ENCODE measurements at places on chromosomes 13 and 19.

DNA sequence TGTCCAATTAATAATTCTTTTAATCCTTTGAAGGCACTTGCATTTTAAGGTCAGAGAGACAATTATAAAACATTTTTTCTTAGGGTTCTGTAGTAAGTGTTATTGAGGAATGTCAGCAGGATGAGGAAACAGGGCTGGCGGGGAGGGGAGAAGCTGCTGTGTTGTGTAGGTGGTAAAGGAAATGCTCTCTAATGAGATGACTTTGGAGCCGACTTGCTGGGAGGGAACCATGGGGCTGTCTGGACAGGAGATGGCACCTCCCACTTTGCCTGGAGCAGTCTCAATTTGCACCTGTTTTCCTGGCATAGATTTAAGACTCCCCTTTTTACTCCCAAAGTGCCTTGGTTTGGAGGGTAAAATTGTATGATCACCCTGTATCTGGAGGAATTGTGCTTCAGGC, 230.4 kb downstream of the ATP8A2 start:
- no peak for DNase-seq

DNA sequence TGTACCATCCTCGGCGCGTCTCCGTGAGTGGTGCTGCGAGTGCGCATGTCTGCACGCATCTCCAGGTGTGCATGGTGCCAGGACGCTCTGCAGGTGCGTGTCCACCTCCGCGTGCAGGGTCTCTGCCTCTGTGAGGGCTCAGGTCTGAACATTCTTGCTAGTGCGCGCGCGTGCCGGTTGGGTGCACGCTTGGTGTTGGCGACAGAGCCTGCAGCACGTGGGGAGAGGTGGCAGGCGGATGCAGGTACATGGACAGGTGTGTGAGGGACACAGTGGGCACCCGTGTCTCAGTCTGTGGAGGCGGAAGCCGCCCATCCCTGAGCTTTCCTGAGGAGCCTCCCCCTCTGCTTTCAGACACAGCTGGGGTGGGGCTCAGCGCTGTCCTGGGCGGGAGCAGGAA, 4.9 kb upstream of the OR10H2 start:
- DNase-seq = no peak

DNA sequence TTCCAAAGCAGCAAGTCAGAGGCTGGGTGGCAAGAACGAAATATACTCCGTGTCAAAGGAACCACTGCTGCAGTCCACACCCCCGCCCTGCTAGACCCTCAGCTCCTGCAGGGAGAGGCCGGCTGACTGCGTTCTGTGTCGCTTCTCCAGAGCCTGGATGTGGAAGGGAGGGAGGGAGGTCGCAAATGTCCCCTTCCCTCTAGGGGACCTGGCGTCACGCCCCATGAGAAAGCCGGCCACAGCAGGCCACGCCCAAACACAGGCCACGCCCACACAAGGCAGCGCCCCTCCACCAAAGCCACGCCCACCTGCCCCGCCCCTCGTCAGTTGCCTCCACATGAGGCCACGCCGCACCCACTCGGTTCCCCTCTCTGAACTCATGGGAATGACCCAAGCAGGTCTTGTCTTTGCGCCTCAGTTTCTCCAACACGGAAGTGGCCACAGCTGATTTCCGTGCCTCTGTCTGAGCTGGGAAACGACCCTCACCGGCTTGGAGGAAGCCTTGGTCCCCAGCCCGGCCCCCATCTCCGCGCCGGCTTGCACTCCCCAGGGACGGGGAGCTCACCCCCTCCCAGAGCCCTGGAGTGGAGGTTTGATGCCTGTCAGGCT, 38.4 kb upstream of the TCF3 start:
- no peak for DNase-seq

GRCh38 chr19:4122480-4122879, 1.4 kb downstream of the MAP2K2 start:
- no peak for DNase-seq

DNA sequence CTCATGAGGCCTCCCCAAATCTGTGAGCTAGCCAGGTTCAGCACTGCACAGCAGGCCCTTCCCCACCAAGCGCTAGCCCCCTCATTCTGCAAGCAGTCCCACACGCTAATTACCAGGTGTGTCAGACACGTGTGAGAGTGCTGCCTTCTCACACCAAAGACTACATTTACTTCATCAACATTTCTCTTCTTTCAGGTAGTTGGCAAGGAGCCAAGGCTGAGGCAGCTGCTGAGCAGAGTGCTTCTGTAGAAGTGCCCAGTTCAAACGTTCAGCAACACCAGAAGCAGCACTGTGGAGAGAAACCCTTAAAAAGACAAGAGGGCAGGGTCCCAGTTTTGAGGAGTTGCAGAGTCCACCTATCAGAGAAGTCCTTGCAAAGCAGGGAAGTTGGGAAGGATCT, 6.4 kb downstream of the ZNF773 start:
- DNase-seq = no peak

DNA sequence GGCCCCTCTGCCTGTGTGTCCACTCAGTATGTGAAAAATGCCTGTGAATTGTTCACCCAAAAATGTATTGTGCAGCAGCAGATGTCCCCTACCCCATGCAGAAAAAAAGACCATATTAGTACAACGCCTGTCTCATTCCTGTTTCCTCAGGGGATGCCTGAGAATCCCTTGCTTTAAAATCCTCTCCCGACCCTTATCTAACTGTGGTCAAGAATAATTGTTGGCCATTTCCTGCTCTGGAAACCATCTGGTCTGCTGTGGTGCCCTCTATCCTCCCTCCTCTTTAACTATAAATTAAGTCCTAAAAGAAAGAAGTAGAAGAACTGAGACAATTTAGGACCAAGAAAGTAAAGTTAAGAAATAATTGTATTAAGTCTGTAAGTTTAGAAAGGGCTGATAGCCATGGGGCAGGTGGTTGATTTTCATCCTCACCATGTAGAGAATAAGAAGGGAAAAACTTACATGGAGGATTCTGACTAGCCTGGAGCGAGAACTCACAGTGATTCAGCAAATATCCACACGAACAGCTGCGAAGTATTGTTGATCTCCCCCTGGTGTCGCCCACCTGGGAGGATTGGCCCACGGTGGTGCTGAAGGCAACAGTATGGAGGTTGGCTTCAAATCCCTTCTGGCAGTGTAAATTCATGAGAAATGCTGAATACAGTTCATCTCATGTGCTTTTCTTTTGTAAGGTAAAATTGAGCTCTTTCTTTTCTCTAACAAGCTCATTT, 85.6 kb downstream of the COL4A2 start:
- no peak for DNase-seq

- peak; percentile 55 for DNase-seq
Measured at GRCh38 chr19:9586764-9587163, 2.5 kb upstream of the ZNF121 start.

DNA sequence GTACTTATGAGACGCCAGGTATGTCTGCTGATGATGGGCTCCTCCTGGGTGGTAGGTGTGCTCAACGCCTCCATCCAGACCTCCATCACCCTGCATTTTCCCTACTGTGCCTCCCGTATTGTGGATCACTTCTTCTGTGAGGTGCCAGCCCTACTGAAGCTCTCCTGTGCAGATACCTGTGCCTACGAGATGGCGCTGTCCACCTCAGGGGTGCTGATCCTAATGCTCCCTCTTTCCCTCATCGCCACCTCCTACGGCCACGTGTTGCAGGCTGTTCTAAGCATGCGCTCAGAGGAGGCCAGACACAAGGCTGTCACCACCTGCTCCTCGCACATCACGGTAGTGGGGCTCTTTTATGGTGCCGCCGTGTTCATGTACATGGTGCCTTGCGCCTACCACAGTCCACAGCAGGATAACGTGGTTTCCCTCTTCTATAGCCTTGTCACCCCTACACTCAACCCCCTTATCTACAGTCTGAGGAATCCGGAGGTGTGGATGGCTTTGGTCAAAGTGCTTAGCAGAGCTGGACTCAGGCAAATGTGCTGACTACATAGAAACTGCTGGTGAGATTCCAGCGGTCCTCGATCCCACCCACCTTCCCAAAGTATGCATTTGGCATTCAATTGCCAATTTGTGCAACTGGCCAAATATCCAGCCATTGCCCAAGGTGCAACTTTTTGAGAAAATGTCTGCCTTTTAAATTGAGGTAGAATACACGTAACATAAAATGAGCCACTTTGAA, 10.2 kb downstream of the OR2Z1 start:
- no peak for DNase-seq

DNA sequence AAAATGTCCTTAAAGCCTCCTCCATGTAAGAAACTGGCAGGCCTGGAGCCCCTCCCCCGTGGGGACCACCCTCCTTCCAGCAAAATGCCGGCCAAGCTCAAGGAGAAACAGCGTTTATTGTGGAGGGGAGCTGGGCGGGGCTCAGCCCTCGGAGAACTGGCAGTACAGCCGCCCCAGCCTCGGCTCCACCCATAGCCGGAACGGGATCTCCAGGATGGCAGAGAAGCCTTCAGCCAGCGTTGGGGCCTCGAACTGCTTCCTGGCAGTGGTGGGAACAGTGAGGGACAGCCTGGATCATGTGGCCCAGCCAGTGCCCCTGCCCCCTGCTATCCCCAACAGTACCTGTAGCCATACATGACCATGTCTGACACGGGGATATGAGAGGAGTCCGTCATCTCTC, 6.3 kb downstream of the PNKP start:
- no peak for DNase-seq
